ENCODE measurements at places on chromosomes 4 and X.

DNA sequence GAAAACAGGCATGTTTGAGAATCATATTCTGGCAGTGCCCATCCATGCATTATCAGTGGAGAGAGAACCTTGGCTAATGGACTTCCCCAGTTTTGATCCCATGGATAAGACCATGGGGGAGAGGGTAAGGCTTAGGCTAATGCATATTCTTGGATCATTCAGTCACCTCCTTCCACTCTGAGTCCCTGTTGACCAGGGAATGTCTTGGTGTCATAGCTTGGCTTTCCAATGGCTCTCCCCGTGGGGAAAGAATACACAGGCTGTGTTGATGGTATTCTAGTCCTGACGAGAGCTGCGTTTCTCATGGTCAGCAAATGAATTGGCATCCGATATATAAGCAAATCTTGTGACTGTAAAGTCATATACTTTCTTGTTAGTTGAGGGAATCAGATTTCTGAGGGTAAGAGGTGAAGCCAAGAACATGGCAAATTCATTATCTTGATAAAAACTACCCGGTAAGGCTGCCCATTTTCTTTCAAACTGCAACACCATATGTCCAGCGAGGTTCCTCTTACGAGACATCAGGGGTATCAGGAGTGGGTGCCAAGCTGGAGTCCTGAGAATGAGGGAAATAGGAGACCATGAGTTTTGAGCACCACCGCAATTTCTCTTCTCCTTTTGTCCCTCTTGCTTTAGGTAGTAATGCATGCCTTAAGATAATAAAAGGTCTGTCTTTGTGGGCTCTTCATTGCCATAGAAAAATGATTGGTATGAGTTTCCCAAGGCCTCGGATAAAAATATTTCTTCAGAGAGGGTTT is 18.0 kb downstream of the RHOH start:
- no peak for DNase-seq

DNA sequence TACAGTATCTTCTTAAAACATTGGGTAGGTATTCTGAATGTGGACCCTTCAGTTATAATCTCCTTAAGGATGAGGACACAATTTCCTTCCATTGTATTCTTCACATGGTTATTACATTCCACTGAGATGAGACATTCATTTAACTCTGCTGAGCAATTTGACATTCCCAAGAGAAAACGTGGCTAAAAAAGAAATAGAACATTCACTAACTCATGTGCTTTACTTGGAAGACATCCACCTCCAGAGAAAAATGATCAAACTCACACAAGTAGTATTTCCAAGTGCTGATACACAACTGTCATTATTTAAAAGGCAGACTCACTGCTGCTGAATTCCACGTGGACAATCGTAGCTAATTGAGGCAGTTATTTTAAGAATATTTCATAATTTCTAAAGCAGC is 227.9 kb upstream of the ANKRD50 start:
- no peak for DNase-seq

DNA sequence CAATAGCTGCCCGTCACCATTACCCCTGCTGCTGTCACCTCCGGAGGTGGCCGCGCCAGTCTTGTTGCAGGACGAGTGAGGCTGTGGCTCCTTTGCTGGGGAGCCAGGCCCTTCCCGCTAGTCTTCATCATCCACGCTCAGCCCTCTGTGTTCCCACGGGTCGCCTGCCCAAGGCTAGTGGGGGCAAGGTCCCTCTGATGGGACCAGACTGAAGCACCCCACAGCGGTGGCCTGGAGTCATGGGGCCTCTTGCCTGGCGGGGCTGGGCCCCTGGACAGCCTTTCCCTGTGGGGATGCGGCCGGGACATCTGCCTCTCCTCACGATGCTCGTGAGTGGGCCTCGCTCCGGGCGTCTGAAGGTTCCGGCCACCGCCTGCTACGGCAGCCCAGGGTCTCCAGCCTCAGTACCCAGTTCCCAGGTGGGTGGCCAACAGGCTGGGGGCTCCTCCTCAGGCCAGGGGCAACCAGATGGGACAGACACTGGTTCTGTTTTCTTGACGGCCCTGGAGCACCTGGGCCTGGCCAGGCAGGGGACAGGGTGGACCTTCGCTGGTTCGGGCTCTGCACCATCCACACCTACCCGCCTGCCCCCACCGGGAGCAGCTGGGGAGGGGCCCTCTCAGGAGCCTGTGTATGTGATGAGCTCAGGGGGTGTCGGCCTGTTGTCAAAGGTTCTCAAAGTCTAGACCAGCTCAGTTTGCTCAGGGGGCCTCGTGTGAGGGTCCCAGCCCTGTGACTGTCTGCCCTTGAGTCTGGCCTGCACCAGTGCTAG is 32.3 kb downstream of the DOK7 start:
- DNase-seq: no peak

GRCh38 chr4:14528918-14529317 is 473.4 kb upstream of the CPEB2 start:
- DNase-seq: no peak

- DNase-seq: no peak
Measured at GRCh38 chrX:80223982-80224579, 196.2 kb upstream of the TENT5D start.

GRCh38 chr4:156052116-156052515 is 98.5 kb upstream of the CTSO start:
- no peak for DNase-seq
